IPS DF 19.7 (cell line): ENCODE measurements at places on chromosomes 16 and 17.

GRCh38 chr17:79803421-79803996 is 6.6 kb upstream of the CBX8 start:
- no peak for DNase-seq

DNA sequence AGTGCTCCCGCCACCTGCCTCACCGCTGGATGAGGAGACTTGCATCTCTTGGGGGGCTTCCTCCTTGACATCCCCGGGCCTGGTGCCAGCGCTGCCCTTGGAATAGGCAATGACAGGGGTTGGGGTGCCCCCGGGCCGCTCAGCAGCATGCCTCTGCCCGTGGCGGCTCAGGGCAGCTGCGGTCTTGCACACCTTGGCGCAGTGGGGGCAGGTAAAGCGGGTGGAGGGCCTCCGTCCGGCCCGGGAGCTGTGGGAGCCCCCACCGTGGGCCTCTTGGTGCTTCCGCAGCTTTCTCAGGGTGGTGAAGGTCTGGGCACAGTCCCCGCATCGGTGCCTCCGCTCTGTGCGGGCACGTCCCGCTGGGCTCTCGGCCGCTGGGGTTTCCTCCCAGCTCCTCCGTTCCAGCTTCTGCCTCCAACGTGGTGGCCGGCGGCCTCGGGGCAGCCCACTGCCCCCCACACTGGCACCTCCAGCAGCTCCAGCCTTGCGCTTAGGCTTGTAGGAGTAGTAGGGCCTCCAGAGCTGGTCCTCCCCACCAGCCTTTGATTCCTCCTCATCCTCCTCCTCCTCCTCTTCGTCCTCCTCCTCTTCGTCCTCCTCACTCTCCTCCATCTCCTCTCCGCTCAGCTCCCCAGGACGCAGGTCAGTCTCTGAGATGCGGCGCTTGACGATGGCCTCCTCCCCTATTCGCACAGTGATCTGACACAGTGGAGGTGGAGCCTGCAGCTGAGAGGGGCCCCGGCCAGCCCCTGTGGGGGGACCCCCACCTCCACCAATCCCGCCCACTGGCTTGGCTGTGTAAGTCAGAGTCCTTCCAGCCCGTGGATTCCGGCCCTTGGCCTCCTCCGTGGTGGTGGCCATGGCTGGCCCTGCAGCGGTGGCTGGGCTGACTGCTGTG is 16.7 kb downstream of the ZBTB4 start:
- no peak for DNase-seq

GRCh38 chr17:5003214-5003867 is 5.6 kb downstream of the KIF1C start:
- no peak for DNase-seq

DNA sequence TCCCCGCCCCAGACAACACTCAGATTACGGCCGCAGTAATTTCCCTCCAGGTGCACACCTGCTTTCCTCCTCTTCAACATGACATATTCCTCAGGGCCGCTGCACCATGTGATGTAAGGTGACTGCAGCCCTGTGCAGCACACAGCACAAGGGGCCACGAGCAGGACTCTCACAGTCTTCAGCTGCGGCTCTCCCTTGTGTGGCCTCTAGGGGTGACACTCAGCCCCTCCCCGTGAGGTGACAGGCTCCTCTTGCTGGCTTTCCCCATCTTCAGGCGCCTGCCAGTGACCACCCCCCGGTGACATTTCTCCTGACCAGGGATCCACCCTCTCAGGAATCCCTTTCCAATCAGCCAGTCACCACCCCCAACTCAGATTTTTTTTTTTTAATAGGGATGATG is 31.3 kb upstream of the ABCC3 start:
- DNase-seq: no peak

GRCh38 chr16:55836158-55836611 is 3.3 kb upstream of the CES1 start:
- DNase-seq: no peak

GRCh38 chr16:19746561-19746960 is 28.5 kb downstream of the IQCK start:
- no peak for DNase-seq

DNA sequence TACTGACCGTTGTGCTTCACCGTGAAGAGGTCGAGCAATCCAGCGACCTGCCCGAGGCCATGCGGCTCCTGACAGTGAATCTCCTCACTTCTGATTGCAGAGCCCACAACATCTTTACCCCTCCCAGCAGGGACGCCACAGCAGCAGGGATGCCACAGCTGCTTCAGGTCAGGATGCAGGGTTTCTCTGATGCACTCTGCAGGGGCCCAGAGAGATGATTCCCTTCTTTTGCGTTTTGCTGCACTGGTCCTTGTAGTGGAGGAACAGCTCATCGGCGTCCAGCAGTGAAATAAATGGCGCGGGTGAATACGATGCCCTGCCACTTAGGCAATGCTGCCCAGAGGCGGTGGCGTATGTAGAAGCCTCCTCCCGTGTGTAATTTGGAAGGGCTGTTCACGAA is 5.6 kb downstream of the KIAA0513 start:
- no peak for DNase-seq

GRCh38 chr16:3698941-3699340 is 18.4 kb downstream of the TRAP1 start:
- no peak for DNase-seq

- no peak for DNase-seq
Observed at GRCh38 chr17:21001813-21002221, 41.0 kb downstream of the USP22 start.

- DNase-seq: no peak
Observed at GRCh38 chr16:19851476-19851875, 33.2 kb downstream of the GPRC5B start.

DNA sequence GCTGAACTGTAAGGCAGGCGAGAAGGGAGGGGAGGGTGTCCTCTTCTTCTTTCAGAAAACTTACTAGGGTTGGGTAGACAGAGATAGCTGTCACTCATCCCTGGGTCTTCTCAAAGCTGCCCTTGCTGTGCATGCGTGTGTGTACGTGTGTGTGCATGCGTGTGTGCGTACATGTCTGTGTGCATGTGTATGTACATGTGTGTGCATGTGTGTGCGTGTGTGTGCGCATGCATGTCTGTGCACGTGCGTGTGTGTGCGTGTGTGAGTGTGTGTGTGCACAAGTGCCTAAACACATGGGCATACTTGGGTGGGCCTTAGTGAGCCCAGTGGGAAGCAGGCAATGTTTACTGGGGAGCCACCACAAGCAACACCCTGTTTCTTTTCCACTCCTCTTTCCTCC is 154.8 kb upstream of the TNRC6C start:
- DNase-seq: no peak

DNA sequence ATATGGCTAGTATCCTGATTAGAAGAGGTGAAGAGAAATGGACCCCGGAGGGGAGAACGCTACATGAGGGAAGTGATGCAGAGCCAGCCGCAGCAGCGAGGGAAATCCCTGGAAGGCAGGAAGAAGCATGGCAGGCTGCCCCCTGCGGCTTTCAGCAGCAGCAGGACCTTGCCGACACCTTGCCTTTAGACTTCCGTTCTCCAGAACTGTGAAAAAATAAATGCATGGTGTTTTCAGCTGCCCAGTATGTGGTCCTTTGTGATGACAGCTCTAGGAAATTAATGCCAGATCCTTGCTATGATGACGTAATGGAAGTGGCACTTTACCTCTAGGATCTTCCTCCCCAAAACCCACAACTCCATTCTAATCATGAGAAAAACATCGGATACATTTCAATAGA is 9.7 kb upstream of the ZFP1 start:
- no peak for DNase-seq

- DNase-seq: no peak
Observed at GRCh38 chr17:72392056-72393010, 271.5 kb downstream of the SOX9 start.

GRCh38 chr17:60390925-60391470 is 935 bp downstream of the USP32 start:
- no peak for DNase-seq

DNA sequence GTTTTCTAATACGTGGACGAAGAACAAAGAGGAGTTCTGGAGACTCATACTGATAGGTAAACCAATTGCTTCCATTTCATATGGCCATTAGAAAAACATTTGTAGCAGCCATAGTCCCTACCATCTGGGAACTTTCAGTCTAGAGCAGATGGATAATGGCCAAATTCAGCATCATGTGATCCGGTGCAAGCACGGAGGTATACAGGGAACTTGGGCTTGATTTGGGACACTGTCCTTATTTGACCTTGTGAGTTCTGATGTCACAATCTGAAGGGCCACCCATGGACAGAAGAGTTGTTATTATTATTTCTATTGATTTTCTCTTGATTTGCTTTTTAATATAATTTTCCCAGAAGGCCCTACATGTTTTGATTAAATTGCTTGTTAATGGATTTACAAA is 154.6 kb upstream of the ZNF267 start:
- DNase-seq: no peak

GRCh38 chr16:72995151-72995881 is 52.6 kb downstream of the ZFHX3 start:
- DNase-seq: no peak

DNA sequence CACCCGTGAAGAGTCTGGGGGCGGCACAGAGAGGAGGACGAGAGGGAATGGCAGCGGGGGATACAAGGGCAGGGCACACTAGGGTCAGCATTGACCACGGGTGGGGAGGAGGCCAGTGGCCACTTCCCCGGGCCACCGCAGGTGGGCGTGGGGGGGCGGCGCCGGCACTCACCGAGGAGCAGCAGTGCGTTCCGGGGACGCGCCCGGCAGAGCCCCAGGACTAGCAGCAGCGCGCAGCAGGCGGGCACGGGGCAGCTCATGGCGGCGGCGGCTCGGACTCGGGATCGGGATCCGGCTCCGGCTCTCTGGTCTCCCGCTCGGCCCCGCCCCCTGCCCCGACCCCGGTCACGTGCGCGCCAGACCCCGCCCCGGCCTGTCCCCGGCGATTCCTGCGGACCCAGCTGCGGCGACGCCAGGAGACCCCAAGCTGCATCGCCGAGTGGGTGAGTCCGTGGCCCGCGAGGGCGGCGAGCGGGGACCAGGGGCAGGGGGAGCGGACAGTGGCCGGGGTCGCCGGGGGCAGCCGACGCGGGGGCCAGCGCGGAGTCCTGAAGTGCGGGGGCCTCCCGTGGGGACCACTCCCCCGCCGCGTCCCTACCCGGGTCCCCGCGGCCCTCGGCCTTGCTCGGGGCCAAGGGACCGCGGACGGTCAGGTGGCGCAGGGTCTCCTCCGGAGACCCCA is at the start of the genes SGSH and SLC26A11:
SGSH (minus strand) TSS at position 280 of the 682 bp plus-strand sequence; CDS start at position 260, 20 bp downstream.
SLC26A11 (plus strand) TSS at position 374 of the 682 bp plus-strand sequence. CDS start 1,134 bp downstream, outside the sequence.
- no peak for DNase-seq

- DNase-seq: no peak
Observed at GRCh38 chr16:19118938-19119431, 5.2 kb downstream of the ITPRIPL2 start.

- DNase-seq: no peak
Observed at GRCh38 chr17:61010661-61011170, 333.1 kb downstream of the BCAS3 start.

DNA sequence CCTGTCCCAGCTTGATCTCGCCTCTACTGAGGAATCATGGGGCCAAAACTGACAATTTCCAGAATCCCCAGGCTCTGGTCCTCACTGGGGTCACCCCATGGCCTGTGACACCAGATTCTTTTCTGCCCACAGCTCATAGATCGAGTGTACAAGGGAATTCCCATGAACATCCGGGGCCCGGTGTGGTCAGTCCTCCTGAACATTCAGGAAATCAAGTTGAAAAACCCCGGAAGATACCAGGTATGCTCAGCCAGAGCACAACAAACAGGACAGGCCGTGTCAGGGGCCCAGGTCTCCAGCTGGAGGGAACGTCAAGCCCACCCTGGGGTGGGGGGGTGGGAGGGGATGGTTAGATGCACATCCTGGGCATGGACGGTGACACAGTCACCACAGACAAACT is 17.5 kb downstream of the USP6 start:
- no peak for DNase-seq

- no peak for DNase-seq
Observed at GRCh38 chr17:50686494-50687199, 21.1 kb downstream of the ANKRD40 start.
